ENCODE measurements at places on chromosomes 1 and 21.

GRCh38 chr1:100377590-100378361 lies 25.5 kb downstream of the CDC14A start:
- no peak for DNase-seq

DNA sequence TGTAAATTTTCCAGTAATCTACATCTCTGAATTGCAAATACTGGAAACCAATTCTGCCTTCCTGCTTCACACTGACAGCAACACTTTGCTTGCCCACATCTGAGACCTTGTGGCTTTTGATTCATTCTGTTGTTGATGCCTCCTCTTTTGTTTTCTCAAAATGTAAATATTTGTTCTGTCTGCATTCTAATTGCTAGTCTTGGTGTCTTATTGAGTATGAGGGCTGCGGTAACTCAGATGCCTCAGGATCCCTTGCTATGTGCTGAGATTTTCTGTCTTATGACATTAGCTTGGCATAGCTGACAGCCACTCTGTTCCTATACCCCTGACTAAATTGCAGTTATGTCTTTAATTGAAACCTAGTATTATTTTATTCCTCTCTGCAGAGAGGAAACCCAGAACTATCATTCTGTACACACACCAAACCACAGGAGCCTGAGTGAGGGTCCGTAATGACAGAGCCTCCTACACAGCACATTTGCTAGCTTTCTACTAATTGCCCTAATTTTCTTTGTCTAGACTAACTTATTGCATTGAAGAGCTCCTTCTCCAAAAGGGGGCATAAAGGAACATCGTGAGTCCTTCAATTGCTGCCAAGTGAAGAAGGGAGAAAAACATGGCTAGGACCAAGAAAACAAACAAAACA lies 72.1 kb downstream of the GREM2 start:
- DNase-seq = no peak

- DNase-seq = no peak
Observed at GRCh38 chr1:195495720-195496635, 1112.3 kb downstream of the KCNT2 start.

DNA sequence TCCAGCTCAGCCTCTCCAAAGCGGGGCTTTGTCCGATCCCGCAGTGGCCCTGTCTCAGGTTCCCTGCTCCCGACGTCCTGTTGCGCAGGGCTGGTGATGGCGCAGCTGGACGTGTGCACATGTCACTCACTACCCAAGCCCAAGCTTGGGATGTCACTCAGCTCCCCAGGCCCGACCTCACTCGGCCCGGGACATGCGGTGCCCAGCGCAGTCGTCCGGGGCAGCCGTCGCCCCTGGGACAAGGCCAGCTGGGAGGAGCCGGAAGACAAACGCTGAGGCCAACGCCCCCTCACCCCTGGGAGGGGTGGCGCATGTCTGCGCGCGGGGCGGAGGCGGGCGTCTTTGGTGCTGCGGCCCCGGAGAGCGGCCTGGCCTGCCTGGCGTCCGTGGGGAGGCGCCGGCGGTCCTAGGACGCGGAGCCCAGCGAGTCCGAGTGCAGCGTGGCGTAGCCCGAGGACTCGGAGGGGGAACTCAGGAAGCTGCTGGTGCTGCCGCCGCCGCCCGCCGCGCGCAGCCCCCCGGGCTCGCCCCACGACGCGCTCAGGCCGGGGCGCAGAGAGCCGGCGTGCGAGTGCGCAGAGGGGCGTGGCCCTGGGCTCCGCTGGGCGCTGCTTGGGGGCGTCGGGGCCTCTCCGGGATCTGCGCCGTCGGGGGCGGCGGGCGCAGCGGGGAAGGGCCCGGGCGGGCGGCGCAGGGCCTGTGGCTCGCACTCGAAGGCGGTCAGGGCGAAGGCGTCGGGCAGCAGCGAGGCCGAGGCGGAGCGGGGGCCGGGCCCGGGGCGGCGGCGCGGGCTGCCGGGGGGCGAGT lies 5.2 kb downstream of the HES3 start:
- no peak for DNase-seq

DNA sequence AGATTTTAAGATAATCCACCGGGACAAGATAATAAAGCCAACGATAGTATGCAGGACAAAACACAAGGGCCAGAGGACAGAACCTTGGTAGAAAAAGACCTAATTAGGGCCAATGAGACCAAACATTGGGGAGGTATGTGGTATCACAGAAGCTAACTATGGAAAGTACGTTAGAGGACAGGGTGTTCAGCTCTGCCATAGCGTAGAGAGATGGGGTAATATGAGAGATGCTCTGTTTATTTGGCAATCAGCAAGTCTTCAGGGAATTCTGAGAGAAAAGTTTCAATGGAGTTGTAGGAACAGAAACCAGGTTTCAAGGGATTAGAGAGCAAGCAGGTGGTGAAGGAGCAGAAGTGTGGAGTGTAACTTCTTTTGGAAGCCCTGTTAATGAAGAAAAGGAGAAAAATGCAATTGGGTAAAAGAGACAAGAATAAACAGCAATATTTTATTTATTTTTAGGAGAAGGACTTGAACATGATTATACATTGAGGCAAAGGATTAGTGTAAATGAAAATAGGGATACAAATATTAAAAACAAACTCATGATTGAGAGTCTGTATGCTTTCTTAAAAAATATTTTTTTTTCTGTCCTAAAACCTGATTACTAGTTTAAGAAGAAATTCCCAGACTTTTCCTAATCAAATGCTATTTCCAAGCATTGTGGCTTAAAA lies 24.0 kb downstream of the EEIG2 start:
- DNase-seq = no peak

Measured in cortex of kidney (tissue), 1 donor.